ENCODE measurements at places on chromosomes 3 and 15.

DNA sequence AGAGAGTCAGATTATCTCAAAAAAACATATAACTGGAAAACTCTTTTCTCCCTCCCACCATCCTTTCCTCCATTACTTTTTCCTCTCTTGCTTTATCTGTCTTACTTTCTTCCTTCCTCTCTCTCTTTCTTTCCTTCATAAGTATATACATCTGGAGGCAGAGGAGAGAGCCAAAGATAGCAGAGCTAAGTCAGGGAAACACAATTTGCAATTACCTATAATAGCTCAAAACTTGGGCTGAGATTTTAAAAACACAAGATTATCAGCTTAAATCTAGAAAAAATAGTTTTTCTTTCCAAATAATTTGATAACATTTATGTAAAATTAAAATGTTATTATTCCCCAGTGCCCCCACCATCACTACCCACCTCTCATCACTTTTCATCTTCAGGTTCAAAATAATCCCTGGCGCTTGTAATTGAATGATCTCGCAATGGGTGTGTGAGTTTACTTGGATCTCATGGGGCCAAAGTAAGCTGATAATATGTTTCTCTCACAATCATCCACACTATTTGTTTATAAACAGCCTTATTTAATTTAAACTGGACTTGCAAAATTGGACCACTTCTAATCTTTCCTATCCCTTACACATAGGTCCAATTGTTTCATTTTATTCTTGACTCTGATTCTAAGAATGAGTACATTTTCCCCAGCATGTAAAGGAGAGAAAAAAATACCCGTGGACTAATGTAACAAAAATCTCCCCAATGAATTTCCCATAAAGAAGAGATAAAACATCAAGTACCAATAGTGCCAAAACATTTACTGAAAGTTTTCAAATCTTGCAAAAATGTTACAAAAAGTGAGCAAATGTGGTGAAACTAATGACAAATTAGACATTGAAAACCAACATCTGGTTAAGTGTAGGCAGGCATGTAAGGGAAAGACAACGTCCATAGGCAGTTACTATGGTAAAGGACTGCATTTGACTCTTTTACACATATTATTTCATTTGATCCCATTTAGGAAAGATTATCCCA lies 236.9 kb downstream of the DTWD1 start:
- DNase-seq: no peak

GRCh38 chr15:89801471-89802195 lies 13.0 kb downstream of the ANPEP start:
- DNase-seq: no peak

GRCh38 chr3:64917914-64918453 lies 230.2 kb upstream of the ADAMTS9 start:
- DNase-seq: no peak

DNA sequence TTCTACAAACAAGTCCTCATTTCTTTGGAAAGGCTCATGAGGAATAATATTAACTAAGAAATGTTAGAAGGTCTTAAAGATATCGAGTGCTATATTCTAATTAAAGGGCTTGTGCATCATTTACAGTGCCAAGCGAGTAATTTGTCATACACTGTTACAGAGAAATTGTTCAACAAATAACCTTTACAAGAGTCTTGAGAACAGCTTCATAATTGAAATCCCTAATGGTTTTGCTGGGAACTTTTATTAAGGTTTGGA lies 209.5 kb downstream of the MECOM start:
- DNase-seq: no peak

- DNase-seq: no peak
Observed at GRCh38 chr15:85722374-85723152, 72.2 kb downstream of the KLHL25 start.

GRCh38 chr3:27699067-27699466 lies 23.1 kb downstream of the EOMES start:
- DNase-seq: no peak

DNA sequence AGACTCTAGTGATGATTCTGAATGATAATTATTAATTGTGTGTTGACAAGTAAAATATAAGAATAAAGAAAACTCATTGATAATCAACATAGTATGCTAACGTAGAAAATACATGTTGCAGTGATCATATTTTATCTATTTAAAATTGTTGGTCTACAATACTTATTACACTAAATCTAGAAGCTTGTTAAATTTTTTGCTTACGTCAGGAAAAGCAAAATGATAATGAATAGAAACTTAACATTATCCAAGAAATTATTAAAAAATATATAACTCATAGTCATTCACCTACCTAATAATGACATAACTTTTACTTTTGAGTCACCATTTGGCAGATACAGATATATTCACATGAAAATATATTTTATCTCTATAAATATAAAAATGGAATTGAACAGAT lies 984.1 kb downstream of the PLOD2 start:
- DNase-seq: no peak
